BJ (cell line): ENCODE measurements at places on chromosomes 7 and 10. TPM values are rescaled to one million over a fixed set of nuclear protein-coding genes. Genes with fewer than 3 reads are reported as not detected.

DNA sequence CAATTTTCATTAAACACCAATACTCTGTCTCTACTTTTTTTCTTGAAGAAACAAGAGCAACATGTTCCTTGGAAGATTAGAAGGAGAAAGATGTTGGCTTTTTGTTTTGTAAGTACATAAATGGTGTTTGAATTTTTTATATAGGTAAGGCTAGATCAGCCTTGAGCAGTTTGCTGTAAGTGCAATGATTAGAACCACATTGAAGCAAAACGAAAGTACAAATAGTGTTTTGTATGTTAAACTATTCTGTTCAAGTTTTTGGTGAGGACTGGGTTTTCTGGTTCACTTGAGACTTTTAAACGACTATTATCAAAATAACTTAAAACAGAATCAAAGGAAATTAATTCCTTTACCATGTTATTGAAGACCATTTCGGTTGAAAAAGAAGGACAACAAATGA is 162.9 kb upstream of the NRP1 start:
- DNase-seq: no peak

DNA sequence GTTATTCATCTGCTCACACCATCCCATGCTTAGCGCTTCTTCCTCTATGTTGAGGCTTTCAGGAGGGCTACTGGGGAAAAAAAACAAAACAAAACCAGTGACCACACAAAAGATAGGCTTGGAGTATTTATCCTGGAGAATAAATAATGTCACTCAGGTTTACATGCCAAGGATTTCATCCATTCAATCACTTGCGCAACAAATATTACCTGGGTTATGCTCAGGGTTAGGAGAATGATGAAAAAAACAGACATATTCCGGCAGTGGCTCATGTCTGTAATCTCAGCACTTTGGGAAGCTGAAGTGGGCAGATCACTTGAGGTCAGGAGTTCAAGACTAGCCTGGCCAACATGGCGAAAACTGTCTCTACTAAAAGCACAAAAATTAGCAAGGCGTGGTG is 3.3 kb upstream of the ELOVL3 start:
- no peak for DNase-seq

- DNase-seq: no peak
These were observed 235.3 kb downstream of the CCDC3 start for GRCh38 chr10:12766223-12766622.

- DNase-seq: no peak
These were observed 10.1 kb downstream of the PAPOLB start for GRCh38 chr7:4851459-4852422.

DNA sequence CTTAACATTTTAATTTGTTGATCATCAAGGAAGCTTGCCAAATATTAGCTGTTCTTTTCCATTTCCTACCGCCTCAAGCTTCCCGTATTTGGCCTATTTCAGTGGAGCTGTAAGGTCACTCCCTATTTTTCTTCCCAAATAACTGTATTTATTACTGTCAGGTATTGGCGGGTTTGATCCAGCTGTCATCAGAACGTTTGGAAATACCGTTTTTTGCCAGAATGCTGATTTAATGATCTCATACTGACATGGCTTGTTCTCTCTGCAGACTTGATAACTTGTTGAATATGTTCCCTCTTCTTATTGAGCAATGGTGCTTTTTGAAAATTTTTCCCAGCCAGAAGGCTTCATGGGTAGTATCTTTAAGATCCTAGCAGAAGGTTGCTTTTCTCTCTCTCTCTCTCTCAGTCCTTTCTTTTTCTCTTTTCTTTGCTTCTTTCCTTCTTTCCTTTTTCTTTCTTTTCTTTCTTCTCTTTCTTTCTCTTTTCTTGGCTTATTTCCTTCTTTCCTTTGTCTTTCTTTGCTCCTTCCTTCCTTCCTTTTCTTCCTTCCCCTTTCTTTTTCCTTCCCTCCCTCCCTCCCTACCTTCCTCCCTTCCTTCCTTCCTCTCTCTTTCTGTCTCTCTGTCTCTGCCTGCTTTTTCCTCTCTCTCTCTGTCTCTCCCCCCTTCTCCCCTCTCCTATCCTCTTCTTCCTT is 42.1 kb downstream of the CUX1 start:
- no peak for DNase-seq

DNA sequence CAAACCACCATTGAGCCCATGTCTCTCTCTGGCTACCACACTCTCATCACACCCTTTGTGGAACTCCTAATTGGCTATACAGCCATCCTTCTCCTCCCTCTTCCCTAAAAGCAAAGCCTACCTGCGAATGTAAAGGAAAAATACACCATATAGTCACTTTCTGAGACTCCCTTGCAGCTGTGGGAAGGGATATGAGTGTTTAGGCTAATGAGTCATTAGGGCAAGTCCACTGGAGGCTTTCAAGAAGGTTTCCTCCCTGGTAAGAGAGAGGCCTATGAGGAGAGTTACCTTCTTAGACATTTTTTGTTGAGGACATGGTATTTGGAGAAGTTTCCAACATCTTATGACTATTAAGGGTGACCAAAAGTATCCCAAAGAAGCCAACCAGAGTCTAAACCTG is 4.1 kb upstream of the TMEM243 start:
- DNase-seq: no peak

GRCh38 chr7:132009778-132010177 is 453.4 kb upstream of the PODXL start:
- no peak for DNase-seq

GRCh38 chr10:75658915-75659314 is 227.5 kb downstream of the LRMDA start:
- DNase-seq: no peak

DNA sequence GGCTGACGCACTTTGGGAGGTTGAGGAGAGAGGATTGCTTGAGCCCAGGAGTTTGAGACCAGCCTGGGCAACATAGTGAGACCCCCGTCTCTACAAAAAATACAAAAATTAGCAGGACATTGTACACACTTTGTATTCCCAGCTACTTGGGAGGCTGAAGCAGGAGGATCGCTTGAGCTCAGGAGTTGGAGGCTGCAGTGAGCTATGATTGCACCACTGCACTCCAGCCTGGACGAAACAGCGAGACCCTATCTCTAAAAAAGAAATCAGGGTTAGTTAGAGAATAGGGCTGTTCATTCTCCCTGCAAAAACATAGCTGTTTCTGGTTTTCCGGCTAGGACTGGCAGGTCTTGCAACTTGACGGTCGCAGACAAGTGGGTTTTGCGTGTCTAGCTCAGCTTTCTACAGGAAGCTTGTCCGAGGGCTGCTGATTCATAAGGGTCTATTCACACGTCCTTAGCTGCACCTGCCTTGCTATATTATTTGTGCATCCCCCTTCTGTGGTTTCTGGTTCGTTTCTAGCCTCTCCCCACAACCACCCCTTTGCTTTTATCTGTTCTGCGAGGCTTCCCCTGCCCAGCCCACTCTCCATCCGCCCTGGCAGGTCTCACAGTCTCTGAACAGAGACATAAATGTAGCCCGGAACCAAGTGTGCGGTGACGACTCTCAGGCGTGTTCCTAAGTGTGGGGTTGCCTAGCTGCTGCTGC is 10.7 kb downstream of the AMZ1 start:
- no peak for DNase-seq

DNA sequence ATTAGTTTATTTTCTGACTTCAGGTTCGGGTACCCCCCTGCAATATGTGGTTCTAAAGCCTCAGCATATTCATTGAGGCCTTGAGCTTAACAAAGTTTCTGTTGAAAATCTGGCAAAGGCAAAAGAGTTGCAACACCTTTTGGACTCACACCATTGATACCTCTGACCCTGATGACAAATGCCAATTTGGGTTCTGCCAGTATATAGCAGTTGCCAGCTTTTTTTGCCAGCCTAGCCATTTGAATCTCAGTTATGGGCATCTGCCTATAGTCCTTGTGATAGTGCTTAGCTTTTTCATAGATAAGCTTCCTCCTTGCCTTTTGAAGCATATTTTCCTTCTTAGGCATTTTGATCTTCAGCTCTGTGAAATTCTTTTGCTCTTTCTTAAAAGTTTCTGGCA is 31.9 kb downstream of the LIPJ start:
- DNase-seq: no peak

DNA sequence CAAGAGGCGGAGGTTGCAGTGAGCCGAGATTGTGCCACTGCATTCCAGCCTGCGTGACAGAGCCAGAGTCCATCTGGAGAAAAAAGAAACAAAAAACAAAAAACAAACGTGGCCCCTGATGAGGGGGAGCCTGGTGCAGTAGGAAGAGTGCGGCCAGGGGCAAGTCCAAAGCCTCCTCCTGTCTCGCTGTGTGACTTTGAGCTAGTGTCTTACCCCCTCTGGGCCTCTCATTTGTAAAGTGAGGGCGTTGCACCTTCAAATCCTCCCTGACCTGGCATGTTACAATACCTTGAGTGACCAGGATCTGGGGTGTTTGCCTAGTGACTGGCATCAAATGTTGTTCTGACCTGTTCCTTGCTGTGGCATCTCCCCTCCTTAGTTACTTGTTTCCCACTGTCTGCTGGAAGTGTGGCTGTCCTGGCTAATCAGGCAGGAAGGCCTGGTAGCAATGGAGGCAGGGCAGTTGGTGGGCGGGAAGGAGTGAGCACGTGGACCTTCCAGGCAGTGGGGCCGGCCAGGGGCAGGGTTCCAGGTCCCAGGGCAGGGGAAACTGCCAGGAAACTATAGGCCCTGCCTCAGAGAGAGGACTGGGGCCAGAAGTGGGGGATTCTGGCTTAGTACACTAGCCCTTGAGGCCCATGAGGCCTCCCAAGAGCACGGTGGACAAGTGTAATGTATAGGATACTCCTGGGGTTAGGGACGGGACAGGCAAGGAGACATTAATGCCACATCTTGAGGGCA is 24.5 kb upstream of the GOLGA7B start:
- no peak for DNase-seq

GRCh38 chr7:50603287-50603686 is 38.1 kb upstream of the DDC start:
- DNase-seq: no peak

The GRM3 gene
- not detected in 2 replicates for polyA plus RNA-seq

The CHAT gene
- polyA plus RNA-seq: not detected in 2 replicates

The LRRC27 gene
- polyA plus RNA-seq: 8.4 and 10.5 TPM in 2 replicates

The NPSR1 gene
- not detected in 2 replicates for polyA plus RNA-seq
